ENCODE measurements at places on chromosomes 1 and 21.

DNA sequence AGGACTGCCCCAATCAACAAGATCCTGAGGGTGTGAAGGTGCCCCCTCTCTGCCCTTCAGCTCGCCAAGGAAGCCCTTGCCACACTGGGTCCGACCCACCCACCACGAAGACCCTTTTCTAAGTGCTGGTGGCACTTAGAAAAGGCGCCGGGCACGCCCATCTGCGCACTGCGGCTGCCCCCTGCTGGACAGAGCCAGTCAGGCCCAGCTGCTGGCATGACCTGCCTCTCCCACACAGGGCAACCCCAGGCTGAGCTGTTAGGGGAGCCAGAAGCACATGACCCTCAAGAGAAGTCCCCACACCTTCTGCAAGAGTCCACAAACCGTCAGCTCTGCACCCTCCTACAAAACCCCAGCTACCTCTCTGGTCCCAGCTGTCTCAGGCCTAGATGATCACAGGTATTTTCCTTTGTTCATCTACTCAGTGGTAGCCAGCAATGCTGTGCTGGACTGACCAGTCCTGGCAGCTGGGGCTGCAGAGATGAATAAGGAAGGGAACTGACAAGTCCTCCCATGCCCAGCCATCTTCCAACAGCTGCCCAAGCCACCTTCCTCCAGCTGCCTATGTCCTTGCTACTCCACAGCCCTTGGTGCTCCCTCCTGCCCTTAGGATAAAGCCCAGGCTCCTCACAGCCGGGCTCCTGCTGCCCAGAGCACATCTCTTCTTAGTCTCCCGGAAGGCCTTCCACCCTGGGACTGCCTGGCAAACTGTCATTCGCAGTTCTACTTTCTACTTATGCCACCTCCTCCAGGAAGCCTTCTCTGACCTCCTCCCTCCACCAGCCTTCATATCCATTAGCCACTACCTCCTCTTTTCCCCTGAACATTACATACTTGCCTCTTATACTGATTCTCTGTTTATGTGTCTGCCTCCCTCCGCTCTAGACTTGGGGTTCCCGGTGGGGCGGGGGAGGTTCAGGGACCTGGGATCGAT, 39.8 kb upstream of the ZC3H12A start:
- peak; percentile 84 for DNase-seq

- peak; percentile 74 for DNase-seq
Measured at GRCh38 chr1:76336931-76337371, 262.4 kb downstream of the ST6GALNAC3 start.

GRCh38 chr1:28845786-28846543, 34.0 kb downstream of the OPRD1 start:
- peak; percentile 37 for DNase-seq

DNA sequence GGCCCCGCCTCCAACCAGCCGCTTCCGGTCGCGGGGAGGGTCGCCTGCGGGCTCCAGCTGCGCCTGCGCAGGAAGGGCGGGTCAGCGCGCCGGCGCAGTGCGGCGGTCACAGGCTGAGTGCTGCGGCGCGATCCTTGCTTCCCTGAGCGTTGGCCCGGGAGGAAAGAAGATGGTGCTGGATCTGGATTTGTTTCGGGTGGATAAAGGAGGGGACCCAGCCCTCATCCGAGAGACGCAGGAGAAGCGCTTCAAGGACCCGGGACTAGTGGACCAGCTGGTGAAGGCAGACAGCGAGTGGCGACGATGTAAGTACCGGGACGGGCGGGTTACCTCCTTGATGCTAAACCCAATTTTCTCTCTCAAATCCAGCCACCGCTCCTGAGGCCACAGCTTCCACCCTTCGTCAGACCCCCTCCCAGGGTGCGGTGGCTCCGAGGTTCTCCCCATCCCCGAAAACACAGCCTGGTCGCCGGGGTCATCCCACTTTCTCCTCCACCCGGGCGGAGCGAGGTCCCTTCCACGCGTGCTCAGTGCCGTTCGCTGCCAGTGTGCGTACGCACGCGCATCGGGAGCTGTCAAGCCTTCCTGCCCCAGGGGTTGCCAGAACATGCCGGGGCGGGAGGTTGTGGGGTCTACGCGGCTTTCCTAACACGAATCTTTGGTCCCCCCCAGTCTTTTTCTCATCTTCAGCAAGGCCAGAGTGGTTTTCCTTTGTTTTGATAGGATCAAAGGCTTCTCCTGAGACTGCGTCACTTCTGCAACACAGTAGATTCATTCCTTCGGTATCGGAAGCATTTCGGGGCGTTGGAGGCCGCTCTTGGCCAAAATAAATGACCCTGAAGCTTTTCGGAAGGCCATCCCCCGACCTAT, at the start of gene SARS1:
Gene SARS1 (plus strand): TSS at position 95 of the 870 bp plus-strand sequence. CDS start 75 bp downstream, at position 170.
- peak; percentile 98 for DNase-seq

DNA sequence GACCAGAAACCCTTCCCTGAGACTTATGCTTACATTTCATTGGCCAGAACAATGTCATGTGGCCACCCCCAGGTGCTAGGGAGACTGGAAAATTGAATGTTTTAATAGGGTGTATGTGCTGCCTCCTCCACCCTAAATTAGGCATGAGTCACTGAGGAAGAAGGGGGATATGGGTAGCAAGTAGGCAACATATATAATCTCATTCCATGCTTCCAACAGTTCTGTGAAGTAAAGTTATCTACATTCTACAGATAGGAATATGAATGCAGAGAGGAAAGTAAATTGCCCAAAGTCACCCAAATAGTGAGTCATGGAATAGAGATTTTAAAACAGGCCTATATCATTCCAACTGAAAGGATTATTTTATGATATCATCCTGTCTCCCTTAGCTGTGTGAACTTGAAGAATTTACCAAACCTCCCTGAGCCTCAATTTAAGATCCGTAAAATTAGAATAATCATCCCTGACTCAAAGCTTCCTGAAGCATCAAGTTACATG, 168.6 kb upstream of the FGGY start:
- no peak for DNase-seq

DNA sequence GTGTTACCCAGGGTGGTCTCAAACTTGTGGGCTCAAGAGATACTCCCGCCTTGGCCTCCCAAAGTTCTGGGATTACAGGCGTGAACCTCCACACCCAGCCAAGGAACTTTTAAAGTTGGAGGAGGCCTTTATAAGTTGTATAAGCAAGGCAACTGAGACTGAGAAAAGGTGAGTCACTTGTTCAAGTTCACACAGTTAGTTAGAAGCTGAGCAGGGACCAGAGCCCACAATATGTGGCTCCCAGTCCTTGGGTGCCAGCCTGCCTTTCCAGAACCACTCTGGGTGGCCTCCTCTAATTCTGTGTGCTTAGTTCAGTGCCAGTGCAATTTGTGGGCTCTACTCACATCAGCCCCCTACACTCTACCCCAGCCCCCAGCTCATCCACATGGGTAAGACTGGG, 3.7 kb downstream of the RAB25 start:
- DNase-seq = no peak

DNA sequence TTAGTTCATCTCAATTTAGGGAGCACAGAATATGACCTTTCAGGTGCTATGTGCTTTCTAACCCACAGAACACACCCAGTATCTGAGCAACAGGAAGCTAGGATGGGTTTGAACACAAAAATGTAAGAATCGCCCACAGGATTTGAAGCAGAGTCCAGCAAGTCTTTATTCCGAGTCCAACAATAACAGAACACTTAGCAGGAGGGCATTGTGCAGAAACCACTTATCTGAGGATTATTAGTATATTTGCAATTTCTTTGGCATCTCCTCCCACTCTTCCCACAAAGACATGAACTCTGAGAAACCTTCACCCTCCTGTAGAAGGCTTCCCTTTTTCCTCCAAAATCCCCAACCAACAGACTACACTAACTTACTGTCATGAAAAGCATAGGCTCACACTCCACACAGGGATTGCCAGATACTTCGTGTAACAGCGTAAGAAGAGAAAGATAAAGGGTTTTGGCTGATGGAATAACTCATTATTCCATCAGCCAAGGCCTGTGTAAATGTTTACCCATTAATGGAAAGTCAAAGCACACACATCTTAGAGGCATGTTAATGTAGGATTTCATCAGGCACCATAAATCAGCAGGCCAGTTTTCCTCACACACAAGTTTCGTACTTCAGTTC, 16.1 kb downstream of the SIPA1L2 start:
- no peak for DNase-seq

DNA sequence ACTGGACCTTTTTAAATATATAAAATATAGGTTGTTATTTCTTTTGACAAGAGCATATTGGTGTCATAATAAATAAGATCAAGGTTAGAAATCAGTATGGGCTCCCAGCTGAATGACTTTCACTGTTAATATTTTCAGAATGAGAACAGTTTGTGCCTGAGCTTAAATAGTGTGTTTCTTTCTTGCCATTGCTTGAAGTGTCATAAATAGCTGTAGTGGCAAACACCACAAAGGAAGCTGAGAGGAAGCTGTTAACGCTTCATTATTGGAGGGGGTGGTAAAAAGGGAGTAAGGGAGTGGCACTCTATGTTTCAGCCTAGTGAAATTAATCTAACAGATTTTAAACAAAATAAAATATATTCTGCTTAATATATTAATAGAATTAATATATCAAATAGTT, 1089.8 kb upstream of the NCAM2 start:
- DNase-seq = no peak

DNA sequence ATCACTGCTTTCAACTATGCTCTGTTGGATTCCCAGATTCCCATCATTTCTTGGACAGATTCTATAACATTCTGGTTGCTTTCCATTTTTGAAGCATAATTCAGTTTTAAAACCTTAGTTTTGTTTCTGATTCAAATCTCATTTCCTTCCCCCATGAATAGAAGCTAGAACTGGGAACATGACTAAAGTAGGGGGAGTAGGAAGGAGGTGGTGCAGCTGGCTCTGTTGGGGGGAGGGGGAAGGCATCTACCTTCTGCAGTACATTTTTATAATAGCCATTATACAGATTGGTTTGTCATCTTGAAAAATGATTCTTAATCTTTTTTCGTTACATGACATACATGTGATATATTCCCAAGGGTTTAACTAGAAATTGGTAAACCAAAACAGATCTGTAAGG, 48.1 kb downstream of the SMG7 start:
- DNase-seq = no peak

All from urothelium cell line (cell line).